ENCODE measurements at places on chromosomes 12 and 14.

GRCh38 chr14:85529803-85530574, at the start of gene FLRT2:
FLRT2 (plus strand) TSS chr14:85530144; CDS start chr14:85621515, 91,371 bp downstream.
- DNase-seq: peak; percentile 65

DNA sequence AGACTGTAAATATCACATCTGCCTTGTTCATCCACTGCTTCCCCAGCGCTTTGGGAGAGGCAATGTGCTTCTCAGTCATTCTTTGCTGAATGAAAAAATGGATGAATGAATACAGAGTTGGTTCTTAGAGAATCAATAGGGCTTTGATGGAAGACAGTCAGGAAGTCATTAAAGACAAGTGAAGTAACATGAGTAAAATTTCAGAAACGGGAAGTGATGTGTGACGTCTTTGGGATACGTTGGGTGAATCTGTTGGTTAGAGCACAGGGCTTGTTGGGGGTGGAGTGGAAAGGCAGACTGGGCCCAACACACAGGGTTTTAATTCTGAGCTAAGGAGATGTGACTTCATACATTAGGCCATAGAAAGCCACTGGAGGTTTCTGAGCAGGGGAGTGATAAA, 39.0 kb upstream of the NRXN3 start:
- no peak for DNase-seq

DNA sequence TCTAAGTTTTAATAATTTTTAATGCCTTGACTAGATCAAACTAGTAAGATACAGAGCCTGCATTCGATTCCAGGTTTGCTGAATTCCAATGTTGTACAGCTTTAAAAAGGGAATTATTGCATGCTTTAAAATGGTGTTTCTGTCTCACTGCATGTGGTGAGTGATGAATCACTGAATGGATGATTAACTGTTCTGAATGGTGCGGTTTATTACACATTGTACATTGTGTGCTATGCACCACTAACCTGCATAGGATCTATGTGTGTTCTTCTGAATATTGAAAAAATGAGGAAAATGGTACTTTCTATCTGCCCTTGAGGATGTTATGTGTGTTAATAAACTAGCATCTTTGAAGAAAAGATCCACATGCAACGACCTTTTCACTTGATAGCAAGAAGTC, 231.7 kb downstream of the NRXN3 start:
- no peak for DNase-seq

DNA sequence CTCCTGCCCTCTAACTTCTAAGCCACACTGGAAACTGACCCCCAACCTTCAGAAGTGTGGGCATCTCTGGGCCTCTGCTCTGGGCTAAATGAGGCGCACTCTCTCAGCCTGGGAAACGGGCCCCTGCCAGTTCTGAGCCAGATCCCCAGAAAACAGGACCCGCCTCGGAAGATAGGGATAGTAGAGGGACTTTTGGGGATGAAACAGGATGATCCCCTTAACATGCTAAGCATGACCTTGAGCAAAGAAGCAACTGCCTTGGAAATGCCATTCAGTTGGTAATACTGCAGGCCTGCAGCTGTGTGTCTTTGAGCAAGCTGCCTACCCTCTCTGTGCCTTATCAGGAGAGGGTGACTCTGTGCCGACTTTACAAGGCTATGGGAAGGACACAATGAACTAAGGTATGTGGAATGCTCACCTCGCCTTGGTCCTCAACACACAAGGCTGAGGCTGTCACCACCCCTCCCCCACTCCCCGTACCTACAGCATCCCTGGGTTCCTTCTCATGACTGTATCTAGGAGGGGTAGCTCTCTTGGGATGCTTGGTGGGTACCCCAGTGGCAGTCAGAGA, 54.0 kb downstream of the NCOR2 start:
- no peak for DNase-seq

GRCh38 chr12:123938679-123939480, 33.8 kb downstream of the CCDC92 start:
- DNase-seq: no peak

- DNase-seq: peak; percentile 30
Measured at GRCh38 chr12:5586201-5586600, 154.3 kb downstream of the NTF3 start.

DNA sequence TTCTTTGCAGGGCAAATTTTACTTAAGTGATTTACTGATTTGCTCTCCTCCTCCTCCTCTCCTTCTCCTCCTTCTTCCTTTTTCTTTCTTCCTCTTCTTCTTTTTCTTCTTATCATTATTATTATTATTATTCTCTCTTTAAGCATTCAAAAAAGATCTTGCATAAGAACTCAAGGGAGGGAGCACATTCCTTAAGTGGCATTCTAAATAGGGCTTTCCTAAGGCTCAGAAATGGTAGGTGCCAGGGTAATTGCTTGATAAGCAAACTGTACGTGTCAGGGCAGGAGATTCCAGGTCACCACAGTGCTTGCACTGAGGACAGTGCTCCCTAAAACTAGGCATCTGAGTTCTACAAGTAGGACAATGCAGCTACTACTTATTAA, 92.4 kb downstream of the SPTSSA start:
- DNase-seq: no peak

DNA sequence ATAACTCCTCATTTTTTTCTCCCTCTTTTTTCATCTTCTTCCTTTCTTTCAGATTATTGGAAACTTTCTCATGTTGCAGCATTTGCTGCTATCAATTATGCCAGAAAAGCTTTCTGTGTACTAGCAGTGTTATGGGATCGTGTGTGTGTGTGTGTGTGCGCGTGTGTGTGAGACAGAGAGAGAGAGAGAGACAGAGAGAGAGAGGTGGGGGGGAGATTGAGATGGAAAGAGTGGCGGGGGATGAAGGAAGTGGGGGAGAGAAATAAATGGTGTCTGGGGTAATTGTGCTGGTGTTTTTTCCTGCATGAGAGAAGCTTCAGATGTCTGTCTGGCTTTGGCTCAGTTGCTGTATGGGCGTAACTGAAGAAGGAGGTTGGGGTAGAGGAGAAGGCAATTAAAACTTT, 268.9 kb downstream of the RAD51B start:
- DNase-seq: no peak

DNA sequence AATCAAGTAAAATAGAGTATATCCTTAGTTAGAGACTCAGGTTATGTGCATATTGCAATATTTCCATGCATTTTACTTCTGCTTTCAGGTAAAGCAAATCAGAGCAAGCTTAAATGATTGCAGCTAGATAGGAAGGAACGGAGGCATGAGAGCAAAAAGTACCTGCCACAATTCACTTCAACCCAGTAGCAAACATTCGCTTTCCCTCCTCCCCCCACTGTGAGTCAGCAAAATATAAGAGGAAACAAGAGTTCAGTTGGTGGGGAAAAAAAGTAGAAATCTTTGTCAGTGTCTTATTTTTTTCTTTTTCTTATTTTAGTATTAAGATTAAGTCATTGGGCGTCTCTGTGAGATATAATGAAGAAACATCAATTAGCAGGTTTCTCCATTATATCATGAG, 475.4 kb downstream of the NPAS3 start:
- DNase-seq: no peak

DNA sequence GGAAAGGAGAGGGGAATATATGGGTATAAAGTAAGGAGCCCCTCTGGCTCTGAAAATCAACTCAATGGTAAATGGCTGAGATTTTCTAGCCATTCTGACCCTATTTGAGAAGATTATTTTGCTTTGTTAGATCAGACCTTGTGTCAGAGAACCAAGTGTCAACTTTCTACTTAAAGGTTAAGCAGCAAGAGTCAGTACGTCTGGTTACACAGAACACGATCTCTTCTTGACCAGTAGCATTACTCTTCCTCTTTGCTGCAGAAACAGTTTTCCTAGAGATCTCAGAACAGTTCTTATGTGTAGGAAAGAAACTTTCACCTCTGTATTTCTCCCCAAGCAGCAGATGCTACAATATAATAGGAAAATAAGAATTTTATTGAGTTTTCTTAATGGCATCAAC, 47.4 kb upstream of the BTG1 start:
- no peak for DNase-seq

DNA sequence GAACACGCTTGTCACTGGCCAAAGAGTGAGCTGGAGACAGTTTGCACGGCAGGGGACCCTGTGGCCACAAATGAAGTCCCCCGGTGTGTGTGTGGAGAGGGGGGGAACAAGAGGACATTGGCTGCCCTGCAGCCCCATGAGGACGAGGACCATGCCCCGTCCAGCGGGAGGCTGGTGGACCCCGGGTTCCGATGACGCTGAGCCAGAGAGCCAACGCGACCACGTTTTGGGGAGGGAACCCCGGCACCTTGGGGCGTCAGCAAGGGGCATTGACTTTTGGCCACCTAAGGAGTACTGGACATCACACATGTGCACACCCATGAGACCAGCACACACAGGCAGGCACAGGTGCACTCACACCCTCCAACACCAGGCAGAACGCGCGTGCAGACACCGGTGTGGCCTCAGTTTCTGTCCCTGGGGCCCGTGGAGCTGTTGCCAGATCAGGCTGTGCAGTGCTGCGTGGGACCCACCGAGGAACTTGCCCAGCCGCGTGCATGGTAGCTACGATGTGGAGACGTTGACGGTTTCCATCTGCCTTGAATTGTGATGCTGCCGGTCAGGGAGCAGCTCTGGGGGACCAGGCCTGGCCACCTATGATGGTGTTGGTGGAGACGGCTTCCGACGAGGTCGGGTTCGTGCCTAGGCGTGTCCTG, 26.5 kb downstream of the NOC4L start:
- DNase-seq: no peak

DNA sequence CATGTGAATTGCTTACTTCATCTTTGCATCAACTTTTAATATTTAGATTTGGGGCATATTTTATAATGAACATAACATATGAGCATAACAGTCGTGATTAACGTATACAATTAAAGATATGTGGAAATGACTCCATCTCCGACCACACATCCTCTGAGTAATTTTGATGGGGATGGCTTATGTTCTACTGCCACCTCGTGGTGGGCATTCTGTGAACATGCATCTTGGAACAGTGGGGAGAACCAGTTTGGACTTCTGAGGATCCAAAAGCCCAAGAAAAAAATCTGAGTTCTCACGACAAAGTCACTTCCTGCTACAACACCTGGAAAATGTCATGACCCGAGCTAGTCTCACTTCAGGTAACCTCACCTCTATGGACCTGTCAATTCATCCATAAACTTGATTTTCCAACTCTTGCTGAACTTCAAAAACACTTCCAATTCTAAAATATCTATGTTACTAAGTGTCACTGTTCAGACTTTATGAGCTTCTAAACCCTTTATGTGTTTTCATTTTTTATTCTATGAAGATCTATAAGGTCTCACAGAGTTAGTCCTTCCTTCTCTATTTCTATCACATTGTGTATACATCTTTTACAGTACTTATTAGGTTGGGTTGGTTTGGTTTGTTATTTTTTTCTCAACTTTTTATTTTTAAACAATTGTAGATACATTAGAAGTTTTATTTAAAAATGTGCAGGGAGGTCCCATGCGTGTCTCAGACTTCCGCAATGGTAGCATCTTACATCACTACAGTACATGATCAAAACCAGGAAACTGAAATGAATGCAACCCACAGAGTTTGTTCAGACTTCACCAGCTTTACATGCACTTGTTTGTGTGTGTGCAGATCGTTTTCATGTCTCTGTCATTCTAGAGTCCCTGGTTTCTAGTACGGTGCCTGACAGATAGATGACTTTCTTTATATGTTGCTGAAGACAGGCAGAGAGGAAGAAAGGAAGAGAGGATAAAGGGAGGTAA, 38.2 kb upstream of the STAB2 start:
- DNase-seq: peak; percentile 69

GRCh38 chr12:27207615-27208413, 36.3 kb upstream of the STK38L start:
- DNase-seq: no peak

- DNase-seq: no peak
Measured at GRCh38 chr12:28235015-28235414, 44.8 kb downstream of the CCDC91 start.

- DNase-seq: no peak
Measured at GRCh38 chr12:1918081-1918883, at the start of gene CACNA2D4. CACNA2D4 (minus strand) TSS chr12:1918652; CDS start chr12:1918473, 179 bp downstream.

DNA sequence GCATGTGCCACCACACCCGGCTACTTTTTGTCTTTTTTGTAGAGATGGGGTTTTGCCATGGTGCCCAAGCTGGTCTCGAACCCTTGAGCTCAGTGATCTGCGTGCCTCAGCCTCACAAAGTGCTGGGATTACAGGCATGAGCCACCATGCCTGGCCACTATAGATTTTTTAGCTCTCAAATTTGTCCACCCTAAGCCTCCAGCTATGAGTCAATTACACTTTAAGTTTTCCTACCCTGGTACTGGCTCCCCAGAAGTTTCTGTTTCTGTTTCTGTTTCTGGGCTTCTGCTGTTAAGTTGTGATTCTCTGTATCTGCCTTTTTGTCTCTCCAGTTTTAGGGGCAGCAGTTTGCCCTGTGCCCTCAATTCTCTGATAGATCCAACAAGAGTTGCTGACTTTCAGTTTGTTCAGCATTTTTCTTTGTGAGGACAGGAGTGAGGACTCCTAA, 4.4 kb upstream of the TINF2 start:
- no peak for DNase-seq

Data from mucosa of gallbladder (tissue), 1 donor.